ENCODE measurements at places on chromosomes 5 and 9. TPM values are rescaled to one million over a fixed set of nuclear protein-coding genes. Genes with fewer than 3 reads are reported as not detected.

DNA sequence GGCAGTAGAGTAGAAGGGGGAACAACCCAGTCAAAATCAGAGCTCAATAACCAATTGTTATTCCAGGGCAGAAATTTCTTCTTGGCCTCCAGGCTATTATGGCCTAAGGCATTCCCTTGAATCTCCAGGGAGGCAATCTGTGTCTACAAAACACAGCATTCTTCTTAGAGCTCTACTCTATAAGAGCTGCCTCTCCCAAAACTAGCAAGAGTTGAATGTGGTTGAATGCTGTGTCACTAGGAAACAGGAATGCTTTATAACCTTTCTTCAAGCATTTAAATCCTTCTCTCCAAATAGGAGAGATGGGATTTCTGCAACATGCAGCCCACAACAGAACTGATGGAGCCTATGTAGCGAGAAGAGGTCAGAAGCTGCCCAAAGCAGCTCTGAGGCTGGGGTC is 97.1 kb upstream of the APC start:
- DNase-seq = no peak

GRCh38 chr5:36240779-36241630 is 720 bp downstream of the NADK2 start:
- peak; percentile 48 for DNase-seq

DNA sequence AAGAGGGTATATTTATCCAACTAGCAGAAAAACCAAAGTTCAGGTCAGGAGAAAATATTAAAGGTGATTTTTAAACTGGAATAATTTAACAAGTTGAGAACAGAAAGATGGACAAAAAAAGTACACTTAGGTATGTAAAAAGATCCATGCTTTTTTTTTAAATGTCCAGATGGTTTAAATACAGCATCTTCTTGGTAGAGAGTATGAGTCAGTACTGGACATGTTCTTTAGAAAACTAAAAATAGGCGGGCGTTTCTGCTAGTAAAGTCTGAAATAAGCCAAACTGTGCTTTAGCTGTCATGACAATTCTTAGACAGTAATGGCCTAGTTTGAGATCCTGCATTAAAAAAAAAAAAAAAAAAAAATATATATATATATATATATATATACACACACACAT is 255.9 kb upstream of the ST8SIA4 start:
- no peak for DNase-seq

DNA sequence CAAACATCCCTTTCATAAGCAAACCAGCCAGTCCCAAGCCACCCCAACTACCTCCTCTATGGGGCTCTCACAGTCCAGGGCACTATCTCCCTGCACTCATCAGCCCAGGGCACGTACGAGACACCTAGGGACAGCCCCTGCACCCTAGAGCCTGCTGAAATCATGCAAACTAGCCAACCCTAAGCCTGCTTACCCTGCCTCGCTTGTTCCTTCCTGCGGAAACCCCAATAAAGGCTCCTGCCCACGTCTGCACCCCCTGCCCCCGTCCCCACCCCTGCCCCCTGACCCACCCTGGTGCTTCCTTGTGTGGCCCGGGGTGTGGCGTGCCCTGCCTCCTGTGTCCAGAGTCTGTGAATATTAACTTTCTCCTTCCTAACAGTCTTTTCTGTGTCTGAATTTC is 135.9 kb downstream of the GADD45G start:
- no peak for DNase-seq

Gene CD14
- not detected for total RNA-seq

Gene PTPA
- 91.8 TPM for total RNA-seq

Gene ELAVL2
- total RNA-seq = 35.2 TPM

Gene NKD2
- 2.8 TPM for total RNA-seq
